ENCODE measurements at places on chromosomes 5 and 9. TPM values are rescaled to one million over a fixed set of nuclear protein-coding genes. Genes with fewer than 3 reads are reported as not detected.
A peak's percentile ranks its signal among the peaks of the same experiment; 100 is the strongest.

DNA sequence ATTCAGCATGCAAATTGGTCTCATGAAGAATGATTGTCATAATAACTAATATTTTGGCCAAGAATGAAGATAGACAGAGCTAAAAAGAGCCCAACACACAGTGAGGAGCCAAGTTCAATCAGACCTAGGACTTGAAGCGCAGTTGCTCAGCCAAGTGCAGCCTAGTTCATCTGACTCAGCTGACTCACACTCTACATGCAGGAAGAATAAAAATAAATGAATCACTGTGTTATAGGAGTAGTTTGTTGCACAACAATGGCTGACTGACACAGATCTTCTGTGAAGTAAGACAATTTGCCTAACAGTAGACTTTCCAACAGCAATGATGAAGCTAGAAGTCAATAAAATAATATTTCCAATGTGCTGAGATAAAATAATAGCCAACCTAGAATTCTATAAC lies 261.5 kb downstream of the CEMIP2 start:
- DNase-seq = peak; percentile 27

The GABRP gene
- not detected for total RNA-seq

DNA sequence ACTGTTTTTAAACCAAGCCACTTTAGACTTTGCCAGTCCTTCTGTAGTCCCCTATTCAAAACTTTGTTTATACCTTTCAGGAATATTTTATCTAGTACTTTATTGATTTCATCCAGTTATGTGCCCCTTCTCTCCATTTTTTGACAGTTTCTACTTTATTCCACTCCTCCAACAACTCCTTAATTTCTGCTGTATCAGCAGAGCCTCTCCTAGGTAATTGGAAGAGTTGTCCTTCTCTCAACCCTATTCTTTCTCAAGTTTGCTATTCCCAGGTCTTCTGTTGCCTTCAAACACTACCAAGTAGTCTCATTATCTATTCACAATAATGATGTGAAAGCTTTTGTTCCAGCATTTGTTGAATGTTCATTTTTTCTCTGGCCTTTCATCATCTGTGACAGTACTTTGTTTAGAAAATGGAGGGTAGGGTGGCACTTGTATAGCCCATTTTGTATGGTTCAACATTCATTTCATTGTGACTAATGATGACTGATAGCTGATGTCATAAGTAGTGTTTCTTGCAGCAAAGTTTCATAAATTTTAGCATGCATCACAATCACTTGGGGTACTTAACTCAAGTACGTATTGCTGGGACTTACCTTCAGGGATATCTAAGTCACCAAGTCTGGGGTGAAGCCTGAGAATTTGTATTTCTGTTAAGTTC lies 204.4 kb upstream of the DMRT1 start:
- no peak for DNase-seq

- DNase-seq = peak; percentile 72
Measured at GRCh38 chr5:135356522-135357318, 42.3 kb downstream of the MACROH2A1 start.

DNA sequence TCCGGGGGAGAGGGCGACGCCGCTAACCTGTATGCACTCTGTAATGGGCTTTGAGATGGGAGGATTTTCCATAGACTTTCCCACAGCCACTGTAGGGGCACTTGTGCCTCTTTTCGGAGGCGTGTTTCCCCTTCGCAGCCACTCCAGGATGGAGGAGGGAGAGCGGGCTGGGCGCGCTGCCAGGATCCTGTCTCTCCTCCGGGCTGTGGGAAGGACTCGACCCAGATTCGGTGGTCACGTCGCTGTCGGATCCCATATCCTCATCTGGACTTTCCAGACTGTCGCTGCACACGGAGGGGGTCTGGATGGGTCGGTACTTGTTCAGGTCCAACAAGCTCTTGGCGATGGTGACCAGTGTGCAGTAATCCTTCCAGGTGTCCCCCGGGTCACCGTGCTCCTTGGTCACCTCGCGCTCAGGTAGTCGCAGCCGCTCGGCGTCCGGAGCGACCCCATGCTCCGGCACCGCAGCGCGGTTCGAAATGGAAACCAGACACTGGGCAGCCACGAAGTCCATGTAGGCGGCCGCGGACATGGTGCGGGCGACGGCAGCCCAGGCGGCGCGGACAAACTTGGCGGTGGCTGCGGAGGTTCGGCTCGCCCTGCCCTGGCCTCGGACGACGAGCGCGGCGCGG lies 1.5 kb downstream of the KLF9 start:
- DNase-seq = peak; percentile 84

- no peak for DNase-seq
Measured at GRCh38 chr9:131854896-131855613, 115.2 kb upstream of the RAPGEF1 start.

The PCDHGA4 gene
- 2.9 TPM for total RNA-seq

The ADRB2 gene
- 5.1 TPM for total RNA-seq

Measured in myocyte (in vitro differentiated cells).